ENCODE measurements at places on chromosomes 4 and X. TPM values are rescaled to one million over a fixed set of nuclear protein-coding genes. Genes with fewer than 3 reads are reported as not detected.

- DNase-seq = no peak
These were observed 167.7 kb downstream of the PJA1 start for GRCh38 chrX:68997511-68997910.

- no peak for DNase-seq
These were observed 100.8 kb upstream of the MSX1 start for GRCh38 chr4:4758681-4759080.

The EXOC1L gene
- not detected for total RNA-seq

DNA sequence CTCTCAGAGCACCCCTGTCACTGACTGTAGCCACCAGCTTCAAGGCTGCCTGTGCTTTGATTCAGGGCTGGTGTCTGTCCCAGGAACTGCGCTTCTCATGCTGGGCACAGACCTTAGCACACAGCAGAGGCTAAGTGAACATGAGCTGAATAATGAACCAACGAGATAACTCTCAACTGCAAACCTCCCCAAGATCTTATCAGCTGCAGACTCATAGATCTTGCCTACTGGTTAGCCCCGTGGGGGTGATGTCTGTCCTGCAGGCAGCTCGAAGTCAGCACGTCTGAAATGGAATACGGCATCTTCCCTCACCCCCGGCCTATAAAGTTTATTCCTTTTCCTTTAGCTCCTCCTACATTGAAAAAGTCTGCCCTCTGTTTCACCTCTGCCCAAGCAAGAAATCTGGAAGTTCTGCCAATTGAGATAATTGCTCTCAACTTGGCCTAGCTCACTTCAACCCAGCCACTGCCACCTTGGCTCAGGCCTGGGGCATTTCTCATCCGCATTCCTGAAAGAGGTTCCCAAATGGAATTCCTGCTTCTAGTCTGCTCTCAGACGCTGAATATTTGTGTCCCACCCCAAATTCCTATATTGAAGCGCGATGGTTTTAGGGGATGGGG lies 73.7 kb downstream of the GATB start:
- no peak for DNase-seq

The CYP2U1 gene
- total RNA-seq = 12.3 TPM

DNA sequence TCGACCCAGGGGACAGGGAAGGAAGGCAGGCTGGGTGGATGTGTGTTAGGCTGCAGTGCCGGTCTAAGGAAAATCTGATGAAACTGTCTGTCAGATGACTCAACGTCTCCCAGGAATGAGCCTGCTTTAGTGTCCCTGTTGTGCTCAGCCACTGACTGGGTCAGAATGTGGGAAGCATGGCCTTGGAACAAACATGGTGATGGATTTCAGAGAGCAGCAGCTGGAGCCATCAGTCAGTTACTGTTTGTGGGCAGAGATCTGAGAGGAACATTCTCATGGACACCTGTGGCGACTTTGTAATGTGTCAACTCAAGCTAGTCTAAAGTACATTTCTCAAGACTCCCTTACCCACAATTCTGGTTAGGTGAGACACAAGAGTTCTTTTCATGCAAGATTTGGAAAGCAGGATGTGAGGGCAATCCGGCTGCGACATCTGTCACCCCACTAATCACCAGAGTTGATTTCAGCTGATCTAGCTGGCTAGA lies 63.2 kb downstream of the ANAPC10 start:
- DNase-seq = peak; percentile 61

The PPEF2 gene
- total RNA-seq = not detected

GRCh38 chr4:75821216-75821615 lies 81.0 kb downstream of the PPEF2 start:
- no peak for DNase-seq

GRCh38 chr4:52588097-52588496 lies 71.0 kb downstream of the USP46 start:
- no peak for DNase-seq

DNA sequence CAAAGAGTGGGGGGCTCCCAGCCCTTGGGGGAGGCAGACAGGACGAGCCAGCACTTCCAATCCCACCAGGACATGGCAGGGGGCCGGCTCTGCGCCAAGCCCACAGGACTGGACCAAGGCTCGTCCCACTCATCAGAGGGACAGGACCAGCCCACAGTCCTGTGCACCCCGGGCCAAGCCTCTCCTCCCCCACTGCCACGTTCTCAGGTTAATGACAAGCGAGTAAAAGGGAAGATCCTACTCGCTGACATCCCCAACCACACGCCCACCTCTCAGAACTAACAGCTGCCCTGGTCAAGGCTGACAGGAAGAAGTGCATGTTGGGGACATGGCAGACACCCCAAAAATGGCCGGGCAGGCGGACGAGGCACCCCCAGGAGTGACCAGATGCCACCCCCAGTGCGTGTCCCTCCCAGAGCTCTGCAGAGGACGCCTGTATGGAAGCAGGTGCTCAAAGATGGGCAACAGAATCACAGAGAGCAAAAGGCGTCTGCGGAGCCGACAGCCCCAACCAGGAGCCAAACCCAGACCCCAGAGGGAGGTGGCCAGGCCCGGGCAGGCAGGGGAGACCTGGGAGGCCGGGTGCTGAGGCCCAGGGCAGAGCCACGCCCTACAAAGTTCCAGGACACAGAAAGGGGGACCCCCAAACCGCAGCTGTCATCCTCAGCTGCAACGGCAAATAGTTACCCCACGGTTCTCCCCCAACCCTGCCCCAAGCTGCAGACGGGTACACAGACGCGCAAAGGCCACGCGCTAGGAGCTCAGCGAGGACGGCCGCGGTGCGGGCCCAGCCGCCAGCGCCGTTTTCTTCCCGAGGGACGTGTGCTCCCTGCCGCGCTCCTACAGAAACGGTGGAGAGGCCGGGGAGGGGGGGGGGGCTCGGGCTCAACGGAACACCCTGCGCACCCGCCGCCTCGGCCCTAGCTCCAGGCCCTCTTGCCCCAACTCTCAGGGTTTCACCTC lies 1.7 kb downstream of the CTBP1 start:
- DNase-seq = no peak

The MAPK10 gene
- total RNA-seq = 1.6 TPM

The VCX3A gene
- total RNA-seq = not detected

DNA sequence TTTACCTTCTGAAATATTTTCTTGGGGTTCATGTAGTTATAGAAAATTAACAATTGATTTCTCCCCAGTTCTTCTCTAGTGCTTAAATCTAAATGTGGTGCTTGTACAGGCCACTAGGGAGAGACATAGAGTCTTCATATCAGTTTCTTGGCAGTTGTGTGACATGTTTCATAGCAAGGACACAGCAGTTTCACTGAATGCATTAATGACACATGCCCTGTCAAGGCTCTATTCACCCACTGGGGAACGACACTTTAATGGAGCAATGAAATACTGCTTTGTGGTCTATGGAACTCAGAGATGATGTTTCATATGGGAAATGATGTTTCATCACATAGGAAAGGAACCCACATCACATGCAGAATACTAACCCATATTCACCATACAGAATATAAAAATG lies 2.8 kb downstream of the VEGFC start:
- peak; percentile 42 for DNase-seq

GRCh38 chr4:8325291-8325973 lies 55.9 kb downstream of the HTRA3 start:
- no peak for DNase-seq

The SSX2B gene
- total RNA-seq = not detected

DNA sequence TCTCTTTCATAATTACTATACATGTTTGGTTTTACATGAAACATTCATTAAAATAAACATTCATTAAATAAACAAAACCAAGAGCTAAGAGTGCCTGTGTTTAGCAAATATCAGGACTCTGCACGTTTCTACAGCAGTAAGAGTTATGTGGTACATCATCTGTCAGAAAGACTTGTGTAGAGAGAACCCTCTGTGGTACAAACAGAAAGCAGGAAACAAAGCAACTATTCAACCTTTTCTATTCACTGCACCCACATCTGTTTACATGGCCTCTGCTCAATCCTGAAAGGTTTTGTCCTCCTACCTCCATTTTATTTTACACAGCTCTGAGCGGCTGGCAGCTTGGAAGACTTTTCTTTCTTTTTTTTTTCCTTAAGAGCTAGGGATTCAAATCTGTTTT lies 90.7 kb upstream of the PCDH18 start:
- no peak for DNase-seq

DNA sequence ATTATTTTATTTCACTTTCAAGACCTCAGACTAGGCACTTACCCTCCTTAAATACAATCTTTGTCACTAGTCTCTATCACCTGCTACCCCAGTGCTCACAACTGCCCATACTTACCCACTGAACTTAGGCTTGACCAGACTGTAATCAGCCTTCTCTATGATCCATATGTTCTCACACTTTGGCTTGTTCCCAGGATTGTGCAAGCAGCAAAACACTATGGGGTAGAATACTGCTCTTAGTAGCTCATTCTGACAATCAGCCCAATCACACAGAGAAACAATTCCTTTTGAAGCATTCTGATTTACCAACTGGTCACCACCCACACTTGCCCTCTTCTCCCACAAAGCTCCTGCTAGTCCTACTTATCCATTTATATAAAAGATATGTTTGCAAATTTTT lies 878.3 kb downstream of the FSTL5 start:
- no peak for DNase-seq

- no peak for DNase-seq
These were observed 25.7 kb downstream of the SLC39A8 start for GRCh38 chr4:102319594-102319993.

The NHSL2 gene
- 1.6 TPM for total RNA-seq

- no peak for DNase-seq
These were observed 17.4 kb downstream of the ENPP6 start for GRCh38 chr4:184200296-184200695.

GRCh38 chr4:144399927-144400326 lies 246.0 kb upstream of the HHIP start:
- peak; percentile 92 for DNase-seq

The DAPP1 gene
- 29.0 TPM for total RNA-seq

GRCh38 chrX:39809331-39809730 lies 288.4 kb downstream of the BCOR start:
- peak; percentile 18 for DNase-seq

DNA sequence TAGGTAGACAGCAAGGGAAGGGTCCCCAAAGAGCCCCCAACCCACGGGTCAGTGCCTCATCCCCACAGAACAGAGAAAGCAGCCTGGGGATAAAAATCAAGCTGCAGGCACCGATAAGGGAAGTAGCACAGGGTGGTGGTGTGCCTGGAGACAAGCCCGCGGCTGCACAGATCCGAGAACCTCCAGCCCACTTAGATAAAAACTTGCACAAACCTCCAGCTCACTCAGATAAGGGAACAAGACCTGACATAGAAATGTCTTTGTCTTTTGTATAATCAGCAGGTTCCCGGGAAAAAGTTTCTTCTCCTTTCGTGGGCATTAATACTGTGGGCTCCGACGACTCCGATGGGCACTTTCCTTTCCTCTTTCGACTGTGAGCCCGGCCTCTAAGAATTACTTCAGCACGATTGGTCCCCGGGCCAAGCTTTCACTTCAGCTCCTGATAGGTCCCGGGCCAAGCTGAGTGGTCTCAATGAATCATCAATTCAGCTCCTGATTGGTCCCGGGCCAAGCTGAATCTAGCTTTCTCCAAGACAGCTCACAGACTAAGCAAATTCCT lies 32.4 kb downstream of the PRDX4 start:
- no peak for DNase-seq

GRCh38 chrX:39848243-39848642 lies 249.5 kb downstream of the BCOR start:
- DNase-seq = no peak
